ENCODE measurements at places on chromosomes 6 and 20.

- no peak for DNase-seq
Measured at GRCh38 chr6:136922685-136923006, 545 bp downstream of the SLC35D3 start.

GRCh38 chr6:121434037-121434770 lies 1.2 kb upstream of the GJA1 start:
- DNase-seq = no peak

GRCh38 chr6:11712760-11713159 lies 65.8 kb downstream of the ADTRP start:
- no peak for DNase-seq

DNA sequence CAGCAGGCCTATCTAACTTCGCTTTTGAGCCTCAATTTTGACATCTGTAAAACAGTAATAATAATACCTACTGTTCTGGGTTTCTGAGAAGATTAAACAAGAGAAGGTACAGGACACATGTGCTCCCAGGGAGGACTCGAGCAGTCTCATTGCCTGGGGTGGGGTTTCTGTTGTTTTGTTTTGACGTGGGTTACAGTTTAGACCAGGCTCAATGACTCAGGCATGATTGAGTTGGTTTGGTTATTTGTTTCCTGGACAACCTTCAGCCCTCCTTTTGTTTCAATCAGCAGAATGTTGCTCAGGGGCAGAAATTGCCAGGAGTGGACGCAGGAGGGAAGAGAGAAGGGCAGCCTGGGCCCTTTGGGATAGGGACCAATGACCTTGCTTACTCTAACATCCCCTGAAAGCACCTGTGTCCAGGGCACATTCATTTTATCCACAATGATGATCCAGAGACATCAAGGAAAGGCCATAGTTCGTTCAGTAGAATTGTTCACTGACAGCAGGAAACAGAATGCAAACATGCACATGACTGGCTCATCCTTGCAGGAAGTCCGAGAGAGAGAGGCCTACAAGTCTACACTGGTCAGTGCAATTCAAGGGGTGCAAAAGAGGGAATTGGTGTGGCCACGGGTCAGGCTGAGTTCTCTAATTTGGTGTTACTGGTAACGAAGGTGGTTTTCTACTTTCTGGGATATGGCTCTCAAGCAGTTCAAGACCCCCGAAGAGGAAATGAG lies 74.5 kb upstream of the MRPS10 start:
- DNase-seq = no peak

DNA sequence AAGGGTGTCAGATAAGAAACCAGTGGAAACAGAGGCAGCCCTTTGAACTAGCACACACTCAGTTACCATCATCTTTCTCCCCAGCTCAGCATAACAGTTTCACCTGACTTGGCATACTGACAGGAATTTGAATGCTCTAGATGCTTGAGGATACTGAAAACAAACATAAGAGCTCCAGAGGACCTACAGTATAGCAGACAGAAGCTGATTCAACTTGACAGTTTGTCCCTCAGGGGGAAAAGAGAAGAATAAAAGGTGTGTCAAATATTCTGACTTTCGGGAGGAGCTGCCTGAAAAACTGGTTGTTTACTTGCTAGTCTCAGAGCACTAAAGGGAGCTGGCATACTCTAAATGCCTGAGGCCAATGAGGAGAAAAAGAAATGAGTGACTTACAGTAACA lies 35.1 kb downstream of the EYS start:
- DNase-seq = no peak

DNA sequence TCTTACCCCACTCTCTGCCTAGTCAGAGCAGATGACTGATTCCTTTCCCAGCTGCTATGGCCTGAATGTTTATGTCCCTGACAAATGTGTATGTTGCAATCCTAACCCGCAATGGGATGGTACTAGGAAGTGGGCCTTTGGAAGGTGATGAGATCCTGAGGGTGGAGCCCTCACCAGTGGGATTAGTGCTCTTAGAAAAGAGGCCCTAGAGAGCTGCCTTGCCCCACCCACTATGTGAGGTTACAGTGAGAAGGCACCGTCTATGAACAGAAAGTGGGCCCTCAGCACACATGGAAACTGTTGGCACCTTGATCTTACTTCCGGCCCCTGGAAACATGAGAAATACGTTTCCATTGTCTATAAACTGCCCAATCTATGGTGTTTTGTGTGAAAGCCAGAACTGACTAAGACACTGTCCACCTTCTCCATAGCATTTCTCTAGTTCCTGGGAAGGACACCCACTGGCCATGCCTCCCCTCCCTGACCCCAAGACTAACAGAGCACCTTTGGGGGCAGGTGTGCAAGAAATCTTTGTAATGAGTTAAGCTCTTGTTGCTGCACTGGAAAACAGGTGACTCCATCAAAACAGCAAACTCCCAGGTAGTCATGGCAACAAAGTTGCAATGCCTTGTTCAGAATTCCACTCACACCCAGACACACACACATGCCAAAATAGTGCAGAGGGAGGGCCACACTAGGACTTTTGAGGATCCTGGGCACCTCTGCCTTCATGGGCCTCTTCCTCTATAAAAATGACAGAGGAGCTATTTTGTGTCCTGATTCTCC lies 16.2 kb downstream of the GABRR2 start:
- DNase-seq = no peak

DNA sequence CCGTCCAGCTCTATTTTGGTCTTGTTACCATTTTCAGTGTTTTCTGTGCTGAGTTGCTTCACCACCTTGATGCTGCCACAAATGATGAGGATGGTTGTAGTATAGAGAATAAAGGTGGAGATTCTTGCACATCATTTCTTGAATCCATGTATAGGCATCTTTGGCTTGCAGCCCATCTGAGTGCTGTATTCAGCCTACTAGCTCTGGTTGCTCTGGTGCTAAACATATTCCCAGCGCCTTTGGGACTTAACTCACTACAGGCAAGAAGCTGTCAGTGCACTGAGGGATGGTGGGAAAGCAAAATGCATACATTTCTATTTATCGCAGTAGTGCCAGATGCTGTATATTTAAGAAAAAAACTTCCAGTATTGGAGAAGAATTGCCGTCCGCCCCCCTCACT lies 86.0 kb downstream of the CARMIL1 start:
- DNase-seq = no peak

DNA sequence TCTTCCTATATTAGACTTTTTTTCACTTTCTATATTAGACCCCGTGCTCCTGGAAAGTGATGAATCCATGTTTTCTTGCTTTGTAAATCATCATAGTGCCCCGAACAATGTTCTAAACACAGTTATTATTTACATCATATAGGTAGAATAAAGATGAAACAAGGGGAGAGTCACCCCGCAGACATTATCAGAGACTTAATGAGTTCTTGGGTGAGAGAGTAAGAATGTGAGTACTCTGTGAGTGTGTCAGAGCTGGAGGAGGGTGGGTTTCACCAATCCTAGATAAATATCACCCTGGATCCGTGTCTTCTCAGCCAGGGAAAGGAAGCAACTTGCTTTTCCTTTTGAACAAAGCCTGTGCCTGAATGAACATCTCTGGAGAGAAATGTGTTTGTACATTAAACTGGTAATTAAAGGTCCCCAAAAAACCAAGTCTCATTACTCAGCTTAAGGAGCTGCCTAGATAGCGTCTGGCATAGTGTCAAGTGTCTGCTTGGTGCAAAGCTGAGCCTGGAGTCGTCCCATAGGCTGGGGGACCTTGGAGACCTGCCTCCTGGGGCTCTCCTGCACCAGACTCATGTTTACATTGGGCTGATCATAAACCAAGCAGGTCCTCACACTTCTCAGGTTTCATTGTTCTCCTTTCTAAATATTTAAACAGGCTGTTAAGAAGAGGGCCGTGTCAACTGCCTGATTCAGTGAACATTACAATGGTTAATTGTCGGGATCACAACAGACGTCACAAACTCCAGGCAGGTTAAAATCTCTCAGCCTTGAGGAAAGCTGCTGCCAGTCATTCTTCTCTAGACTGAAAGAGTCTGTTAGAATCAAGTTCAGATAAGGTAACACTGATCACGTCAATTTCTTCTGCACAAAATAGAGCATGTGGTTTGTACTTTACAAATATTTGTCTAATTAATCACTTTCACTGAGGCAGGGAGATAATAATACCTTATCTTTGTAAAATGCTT lies 179.7 kb upstream of the MYLIP start:
- DNase-seq = no peak

GRCh38 chr20:50577175-50578018 lies 67.2 kb downstream of the PTPN1 start:
- DNase-seq = peak; percentile 61

- no peak for DNase-seq
Measured at GRCh38 chr6:14642136-14642505, 524.5 kb downstream of the CD83 start.

GRCh38 chr6:154593122-154593521 lies 82.6 kb upstream of the CNKSR3 start:
- peak; percentile 54 for DNase-seq

DNA sequence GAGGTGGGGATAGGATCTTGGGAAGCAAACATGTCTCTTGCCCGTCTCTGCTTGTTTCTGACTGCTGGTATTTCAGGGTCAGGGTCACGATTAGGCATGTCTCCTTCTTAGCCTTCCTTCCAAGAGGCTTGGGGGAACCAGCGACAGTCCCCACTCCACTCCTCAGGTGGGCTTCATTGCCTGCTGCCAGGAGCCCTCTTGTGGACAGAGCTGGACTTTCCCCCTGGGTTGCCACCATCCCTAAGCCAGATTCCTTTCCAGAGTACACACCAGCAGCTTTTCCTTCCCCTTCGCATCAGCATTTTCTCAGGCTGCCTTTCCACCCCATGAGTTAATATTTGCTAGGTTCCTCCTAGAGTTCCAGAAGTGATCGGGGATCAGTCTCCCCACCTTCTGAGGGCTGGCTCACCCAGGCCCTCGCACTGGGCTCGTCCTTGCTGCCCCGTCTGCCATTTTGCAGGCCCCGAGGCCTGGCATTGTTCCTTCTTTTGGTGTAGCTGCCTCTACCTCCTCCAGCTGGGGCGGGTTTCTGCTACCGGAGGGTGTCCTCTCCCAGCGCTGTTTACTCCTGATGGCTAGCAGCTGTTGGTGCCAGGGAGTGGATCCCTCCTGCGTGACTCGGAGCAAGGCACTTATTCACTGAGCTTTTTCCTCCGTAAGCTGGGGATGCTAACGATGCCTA lies 8.8 kb upstream of the C20orf144 start:
- DNase-seq = peak; percentile 63

- peak; percentile 82 for DNase-seq
Measured at GRCh38 chr20:46709459-46710152, at the start of gene SLC2A10. Gene SLC2A10 (plus strand): TSS chr20:46709649. CDS start chr20:46709737, 88 bp downstream.

DNA sequence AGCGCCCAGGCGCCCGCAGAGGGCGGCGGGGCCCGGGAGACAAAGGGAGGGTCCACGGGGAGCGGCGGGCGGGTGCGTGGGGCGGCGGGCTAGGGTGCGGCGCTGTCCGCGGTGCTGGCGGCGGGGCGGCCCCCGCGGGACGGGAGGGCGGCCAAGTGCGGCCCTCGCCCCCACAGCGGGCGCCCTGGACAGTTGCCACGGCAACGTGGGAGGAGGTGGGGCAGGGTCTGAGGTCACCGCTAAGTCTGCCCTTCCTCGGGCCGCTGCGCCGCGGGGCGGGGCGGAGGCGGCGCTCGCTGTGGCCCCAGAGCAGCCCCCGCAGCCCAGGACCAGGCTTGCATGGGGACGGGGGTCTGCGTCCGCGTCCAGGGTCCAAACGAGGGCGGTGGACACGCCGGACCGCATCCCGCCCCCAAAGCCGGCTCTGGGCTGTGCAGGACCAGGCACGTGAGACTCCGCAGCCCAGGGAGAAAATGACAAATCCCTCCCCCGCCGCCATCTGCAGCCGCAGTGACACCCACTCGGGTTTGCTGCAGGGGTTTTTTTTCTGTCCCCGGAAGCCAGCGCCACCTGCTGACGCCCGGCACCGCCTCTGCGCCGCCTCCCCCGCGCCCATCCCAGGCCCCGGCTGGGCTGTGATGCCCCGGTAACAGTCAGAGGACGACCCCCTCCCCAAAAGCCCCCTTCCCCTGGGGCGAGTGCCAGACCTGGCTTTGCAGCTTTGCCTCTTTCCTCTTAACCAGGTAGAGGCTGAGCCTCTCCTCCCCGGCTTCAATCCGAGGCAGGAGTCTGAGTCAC lies 36.8 kb downstream of the YTHDF1 start:
- no peak for DNase-seq

DNA sequence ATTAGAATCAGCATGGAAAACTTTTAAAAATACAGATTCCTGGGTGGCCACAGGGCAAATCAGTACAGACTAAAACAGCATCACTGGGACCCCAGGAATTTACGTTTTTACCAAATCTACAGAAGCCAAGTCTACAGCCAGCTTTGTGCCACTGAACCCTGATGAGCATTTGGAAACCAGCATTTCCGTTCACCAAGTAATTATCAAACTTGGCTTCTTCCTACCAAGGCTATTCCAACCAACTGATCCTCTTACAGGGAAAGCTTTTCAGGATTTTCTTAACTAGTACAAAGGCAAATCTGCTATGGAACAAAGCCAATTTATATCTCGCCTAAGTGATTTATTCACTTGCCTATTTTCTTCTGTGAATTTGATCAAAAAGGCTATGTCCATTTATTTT lies 47.0 kb downstream of the PLAGL1 start:
- DNase-seq = no peak

GRCh38 chr6:70507161-70507560 lies 59.6 kb upstream of the SDHAF4 start:
- no peak for DNase-seq

DNA sequence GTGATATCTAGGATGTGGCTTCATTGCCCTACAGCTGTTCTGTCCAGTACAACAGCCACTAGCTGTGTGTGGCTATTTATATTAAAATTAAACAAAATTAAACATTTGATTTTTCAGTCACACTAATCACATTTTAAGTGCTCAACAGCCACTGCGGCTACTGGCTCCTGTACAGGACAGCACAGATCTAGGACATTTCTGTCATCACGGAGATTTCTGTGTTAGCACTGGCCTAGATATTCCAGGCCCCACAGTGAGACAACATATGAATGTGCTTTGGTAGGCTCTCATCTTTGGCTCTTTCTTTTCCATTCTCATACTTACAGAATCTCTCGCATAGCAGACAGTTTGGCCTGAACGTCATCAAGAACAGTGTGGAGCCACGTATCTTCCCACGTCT lies 48.4 kb upstream of the ZBTB24 start:
- no peak for DNase-seq

GRCh38 chr6:145875496-145876211 lies 61.1 kb upstream of the FBXO30 start:
- DNase-seq = no peak

GRCh38 chr6:125587666-125588632 lies 161.5 kb upstream of the HEY2 start:
- no peak for DNase-seq

DNA sequence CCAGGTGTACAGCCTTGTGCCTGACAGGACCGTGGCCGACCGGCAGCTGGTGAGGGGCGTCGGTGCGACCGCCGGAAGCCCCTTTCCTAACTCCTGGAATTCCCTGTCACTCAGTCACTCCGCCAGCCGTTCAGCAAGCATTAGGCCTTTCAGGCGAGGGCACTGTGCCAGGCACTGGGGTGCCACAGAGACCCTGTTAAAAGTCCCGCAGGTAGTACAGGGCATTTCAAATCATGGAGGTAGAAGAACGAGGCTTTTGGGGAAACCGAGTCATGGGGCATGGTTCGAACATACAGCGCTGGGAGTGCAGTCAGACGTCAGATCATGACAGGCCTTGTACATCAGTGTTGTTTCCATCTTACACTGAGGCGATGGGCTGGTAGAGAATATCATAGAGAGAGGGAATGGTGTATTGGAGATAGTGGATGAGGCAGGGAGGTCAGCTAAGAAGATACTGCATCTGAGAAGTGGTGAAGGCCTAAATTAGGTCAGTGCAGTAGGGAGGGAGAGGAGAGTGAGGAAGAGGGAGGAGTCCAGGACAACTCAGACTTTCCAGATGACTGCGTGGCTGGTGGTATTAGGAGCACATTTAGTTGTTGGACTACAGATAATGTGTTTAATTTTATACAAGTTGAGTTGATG lies 892 bp upstream of the DXO start:
- peak; percentile 27 for DNase-seq

GRCh38 chr20:24739746-24740145 lies 209.3 kb upstream of the CST7 start:
- DNase-seq = no peak

Data from aorta (tissue), 5 donors.